ENCODE measurements at places on chromosomes 5 and 9.

DNA sequence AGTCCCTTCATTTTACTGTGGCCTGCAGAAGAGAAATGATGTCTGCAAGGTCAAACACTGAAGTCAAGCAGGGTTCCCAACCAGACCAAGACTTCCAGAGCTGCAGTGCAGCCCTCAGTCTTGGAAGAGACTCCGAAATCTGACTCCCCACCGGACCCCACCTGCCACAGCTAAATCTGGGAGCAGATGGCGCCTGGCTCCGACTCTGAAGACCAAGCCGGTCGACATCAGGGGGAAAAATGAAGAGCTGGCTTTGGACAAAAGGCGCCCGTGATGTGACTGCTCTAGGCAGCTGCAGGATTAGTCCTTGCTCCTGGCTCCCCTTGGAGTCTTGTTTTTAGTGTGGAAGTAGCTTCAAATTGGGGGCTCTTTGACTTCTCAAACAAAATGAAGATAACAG is 72.4 kb upstream of the ZNF622 start:
- no peak for DNase-seq

GRCh38 chr9:98191181-98191608 is 1.2 kb downstream of the CORO2A start:
- DNase-seq, result no peak

DNA sequence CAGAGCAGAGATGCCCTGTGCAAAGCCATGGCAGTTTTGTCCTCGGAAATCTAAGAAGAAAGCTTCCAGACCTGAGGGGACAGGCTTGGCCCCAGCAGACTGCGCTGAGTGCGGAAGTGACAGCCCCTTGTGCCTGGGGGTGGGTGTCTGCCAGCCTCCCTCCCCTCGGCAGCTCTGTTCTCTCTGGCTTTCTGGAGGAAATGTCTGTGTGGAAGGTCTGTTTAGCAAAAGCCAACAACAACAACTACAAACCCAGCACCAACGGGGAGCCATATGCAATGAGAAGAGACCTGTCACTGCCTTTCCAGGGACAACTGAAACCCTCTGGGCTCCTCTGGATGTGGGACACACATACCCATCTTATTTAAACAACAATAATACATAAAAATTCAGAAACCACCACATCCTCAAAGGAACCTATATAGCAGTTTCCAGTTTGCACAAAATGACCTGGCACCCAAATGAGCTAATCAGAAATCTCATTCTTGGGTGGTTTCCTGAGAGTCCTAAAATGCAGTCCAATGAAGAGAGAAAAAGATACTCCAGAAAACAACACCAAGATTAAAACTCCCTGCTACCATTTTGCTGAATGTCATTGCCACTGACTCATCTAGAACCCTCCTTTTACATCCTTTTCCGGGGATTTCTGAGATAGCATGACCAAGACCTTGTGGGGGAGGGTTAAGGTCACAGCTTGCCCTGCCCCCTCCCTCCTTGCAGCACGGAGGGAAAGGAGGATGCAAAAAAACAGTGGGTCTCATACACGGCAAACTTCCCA is 97.7 kb downstream of the AK8 start:
- no peak for DNase-seq

DNA sequence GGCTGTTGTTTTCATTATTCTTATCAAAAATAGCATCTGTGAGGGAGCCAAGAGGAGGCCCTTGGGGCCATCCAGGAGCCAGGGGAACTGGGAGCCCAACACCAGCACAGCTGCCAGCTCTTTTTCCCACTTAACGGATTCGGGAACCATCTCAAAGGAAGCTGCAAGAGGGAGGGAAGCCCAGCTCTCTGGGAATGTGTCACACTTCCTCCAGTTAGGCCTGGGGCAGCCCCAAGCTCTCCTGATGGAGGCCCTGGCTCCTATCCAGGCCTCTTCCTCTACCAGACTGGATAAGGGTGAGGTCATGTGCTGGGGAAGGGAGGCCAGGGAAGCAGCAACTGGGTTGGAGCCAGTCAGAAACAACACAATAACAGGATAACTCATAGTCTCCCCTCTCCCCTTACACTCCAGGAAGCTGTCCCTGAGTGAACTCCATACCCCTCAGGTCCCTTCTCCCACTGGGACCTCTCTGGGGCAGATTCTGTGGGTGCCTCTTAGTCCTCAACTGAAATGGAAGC is 12.7 kb downstream of the CSF2 start:
- no peak for DNase-seq

DNA sequence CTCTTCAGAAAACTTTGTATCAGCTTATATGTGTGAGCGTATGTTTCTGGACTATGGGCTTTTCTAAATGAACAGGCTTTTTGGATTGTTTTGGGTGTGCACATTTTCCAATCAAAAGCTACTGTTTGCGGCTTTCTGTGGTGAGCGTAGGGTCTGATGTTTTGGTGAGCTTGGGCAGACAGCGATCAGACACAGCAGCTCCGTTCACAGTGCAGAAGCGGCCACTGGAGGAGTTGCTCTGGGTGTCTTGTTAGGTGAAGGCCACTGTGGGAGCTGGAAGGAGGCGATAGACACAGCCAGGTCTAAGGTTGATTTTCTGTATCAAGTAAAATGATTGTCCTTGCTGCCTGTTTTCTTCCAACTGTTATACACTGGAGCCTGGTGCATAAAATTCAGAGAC is 11.1 kb downstream of the PRRC2B start:
- no peak for DNase-seq

- DNase-seq, result no peak
Observed at GRCh38 chr5:19886123-19886917, 101.7 kb downstream of the CDH18 start.

DNA sequence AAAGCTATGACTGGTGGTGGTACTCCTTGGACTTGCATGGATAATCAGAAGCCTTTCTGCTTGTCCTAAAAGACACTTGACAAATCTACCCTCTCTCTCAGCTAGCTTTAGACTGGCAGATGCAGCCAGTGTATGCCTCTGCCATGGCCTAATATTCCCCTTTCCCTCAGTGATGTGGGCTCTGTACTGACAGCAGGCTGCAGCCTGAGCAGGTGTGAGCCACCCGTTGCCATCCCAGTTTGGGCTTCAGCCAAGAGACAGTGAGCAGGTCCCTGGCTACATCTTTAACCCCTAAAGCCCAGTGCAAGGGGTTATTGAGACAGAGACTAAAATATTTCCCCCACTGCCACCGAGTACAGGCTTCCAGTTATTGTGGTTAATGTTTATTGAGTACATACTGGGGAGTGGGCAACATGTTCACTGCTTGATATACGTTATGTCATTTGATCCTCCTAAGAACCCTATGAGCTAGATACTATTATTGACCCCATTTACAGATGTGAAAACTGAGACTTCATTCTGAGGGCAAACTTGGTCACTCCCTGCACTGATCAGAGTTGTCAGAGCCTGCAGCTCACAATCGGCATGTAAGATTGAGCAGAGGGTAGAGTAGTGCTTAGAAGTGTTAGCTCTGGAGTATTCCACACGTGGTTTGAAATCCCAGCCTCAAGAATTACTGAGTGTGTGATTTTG is 254.2 kb downstream of the ARHGAP26 start:
- no peak for DNase-seq

DNA sequence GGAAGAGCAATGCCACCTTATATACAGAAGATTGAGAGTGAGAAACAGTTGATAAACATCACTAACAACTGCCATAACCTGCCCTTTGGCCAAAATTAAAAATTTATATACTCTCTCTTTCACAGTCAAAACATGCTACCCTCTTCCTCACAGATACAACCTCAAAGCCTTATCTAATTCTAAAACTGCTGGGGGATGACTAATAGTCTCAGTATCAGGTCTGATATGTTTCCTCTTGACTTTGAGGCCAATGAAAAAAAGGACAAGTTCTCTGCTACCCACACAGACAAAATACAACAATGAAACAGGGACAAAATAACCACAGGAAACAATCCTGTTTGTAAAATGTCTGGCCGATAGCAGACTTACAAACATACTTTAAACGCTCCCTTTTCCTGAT is 485.6 kb upstream of the NUDT12 start:
- DNase-seq, result no peak

GRCh38 chr5:38846379-38847011 is 683 bp downstream of the OSMR start:
- no peak for DNase-seq

- DNase-seq, result no peak
Observed at GRCh38 chr9:37100741-37101140, 19.6 kb upstream of the ZCCHC7 start.

- DNase-seq, result no peak
Observed at GRCh38 chr5:153030755-153031725, 459.4 kb upstream of the GRIA1 start.

DNA sequence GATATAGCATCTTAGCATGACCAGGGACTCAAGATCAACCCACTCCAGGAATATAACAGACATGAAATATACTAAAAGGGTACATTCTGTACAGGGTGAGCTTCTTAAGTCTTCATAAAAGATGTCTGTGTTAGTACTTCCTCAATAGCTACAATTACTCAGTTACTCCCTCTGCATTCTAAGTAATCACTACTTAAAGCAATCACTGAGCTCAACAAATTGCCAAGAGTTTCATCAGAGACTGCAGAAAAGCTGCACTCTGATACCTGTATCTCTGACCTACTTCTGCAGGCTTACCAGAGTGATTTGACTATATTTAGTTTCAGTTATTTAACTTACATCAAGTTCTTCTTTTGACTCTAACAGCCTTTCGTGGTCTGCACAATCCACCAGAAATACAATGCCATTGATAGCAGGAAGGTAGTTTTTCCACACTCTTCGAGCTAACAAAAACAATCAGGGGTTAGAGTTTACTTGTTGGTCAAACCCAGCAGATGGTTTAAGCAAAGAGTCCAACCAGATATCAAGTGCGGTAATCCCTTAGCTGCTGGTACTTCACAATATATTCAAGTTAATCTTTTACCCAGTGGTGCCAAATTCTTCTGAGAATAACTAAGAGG is 23.3 kb downstream of the SAR1B start:
- DNase-seq, result no peak

DNA sequence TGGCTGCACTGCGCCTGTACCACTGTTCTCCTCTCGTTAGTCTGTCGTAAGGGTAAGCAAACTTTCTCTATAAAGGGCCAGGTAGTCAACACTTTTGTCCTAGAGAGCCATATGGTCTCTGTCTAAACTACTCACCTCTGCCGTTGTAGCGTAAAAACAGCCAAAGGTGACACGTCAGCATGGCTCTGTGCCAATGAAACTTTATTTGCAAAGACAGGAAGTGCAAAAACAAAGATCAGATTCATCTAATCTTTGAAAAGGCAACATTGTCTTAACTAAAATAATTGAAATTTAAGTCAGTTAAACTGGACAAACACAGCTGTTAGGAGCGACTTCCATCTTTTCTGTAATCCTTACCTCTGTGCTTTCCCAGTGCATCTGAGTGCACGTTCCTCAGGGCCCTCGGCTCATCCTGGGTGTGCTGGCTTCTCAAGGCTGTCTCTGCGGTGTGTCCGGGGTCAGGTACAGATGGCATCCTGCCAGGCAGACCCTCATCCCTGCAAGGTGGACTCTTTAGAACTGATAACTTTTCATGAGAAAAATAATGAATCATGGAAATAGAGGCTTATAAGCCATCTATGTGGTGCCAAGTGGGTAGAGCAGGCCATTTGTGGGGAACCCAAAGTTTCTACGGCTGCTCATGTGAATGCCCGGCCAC is 35.2 kb upstream of the IRX4 start:
- DNase-seq, result peak; percentile 35

GRCh38 chr5:1029282-1029944 is 20.8 kb downstream of the NKD2 start:
- DNase-seq, result no peak

DNA sequence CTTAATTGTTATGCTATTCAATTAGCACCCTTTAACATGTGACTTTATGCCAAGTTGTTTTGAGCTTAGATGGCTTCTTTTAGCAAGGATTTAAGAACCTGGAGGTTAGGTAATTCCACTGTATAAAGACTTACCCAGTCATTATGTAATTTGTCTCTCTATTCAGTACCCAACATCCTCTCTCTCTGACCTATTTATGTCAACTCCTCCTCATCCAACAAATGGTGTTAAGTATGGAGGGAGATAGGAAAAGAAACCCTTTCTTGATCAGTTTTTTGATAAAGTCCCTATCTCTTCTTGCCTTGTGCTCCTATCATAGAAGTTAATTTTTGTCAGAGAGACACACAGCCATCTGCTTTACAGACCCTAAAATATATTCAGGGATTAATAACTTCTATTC is 181.2 kb upstream of the GPR151 start:
- DNase-seq, result no peak

DNA sequence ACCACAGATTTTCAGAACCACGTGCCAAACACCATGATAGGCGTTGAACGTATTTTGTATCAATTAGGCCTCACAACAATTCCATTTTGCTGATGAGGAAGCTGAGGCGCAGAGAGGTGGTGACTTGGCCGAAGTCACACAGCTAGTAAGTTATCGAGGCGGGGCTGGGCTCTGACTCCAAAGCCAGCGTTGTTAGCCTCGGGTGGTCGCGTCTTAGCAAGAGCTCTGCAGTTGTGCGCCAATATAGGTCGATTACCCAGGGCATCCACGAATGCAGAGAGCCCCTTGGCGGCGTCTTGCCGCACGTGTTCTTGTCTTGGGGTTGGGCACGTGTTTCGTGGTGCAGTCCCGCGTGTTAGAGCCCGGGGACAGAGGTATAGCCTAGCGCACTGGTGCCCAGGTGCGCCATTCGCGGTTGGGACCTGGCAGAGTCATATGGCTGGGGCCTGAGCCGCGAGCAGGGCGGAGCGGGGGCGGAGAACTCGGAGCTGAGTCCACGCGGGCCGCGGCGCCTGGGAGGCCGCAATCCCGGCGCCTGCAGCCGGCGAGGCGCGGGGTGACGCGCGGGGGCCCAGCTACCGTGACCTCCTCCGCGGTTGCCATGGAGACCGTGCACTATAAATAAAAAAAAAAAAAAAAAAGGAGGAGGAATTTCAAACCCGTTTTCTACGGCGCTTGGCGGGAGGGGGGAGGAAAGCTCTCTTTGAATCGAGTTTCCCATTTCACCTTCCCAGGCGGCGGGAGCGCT is 62.3 kb downstream of the CXXC5 start:
- no peak for DNase-seq

GRCh38 chr9:16459421-16460148 is 410.9 kb downstream of the BNC2 start:
- no peak for DNase-seq

- DNase-seq, result no peak
Observed at GRCh38 chr5:67799732-67800234, 415.8 kb upstream of the PIK3R1 start.

GRCh38 chr9:135166565-135166964 is 79.1 kb downstream of the OLFM1 start:
- no peak for DNase-seq

GRCh38 chr5:139881143-139881733 is 85.6 kb downstream of the PSD2 start:
- DNase-seq, result no peak

DNA sequence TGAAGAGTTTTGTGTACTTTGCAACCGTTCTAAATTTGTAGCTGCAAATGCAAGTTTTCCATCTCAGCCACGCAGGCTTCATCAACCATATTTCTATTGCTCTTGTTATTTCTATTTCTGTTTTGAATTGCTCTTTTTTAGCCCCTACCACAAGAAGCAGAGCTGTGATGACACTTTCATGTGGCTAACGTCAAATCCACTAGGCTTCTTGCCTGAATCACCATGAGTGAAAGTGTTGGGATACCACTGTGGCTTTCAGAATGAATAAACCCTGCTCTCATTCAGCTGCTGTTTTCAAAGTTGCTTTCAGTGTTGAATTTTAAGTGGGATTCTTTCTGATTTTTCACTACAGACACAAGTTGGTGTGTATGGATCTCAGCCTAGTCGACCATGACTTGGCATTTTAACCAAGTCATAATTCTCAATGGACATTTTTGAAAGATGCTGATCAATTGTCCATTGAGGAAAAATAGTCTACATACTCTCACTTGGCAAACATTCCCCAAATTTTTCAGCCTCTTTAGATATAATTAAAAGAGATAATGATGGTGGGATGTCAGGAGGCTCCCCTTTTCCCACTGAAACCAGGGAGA is 41.0 kb upstream of the MTAP start:
- DNase-seq, result no peak

Measured in suprapubic skin (tissue), 4 donors.